ENCODE measurements at places on chromosomes 4 and X. TPM values are rescaled to one million over a fixed set of nuclear protein-coding genes. Genes with fewer than 3 reads are reported as not detected.

S100G gene
- polyA plus RNA-seq, result not detected

- DNase-seq, result peak; percentile 100
Measured at GRCh38 chr4:7828011-7828720, 111.5 kb downstream of the AFAP1 start.

DNA sequence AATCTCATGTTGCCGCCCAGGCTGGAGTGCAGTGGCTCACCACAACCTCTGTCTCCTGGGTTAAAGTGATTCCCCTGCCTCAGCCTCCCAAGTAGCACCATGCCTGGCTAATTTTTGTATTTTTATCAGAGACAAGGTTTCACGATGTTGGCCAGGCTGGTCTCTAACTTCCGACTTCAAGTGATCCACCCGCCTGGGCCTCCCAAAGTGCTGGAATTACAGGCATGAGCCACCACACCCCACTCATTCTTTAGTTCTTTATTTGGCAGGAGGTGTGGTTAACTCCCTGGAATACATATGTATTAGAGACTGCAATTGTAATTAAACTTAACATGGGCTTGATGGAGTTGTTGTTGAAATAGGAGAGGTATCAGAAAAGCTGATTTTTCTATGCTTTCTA, 1396.9 kb upstream of the IGFBP7 start:
- DNase-seq, result no peak

DNA sequence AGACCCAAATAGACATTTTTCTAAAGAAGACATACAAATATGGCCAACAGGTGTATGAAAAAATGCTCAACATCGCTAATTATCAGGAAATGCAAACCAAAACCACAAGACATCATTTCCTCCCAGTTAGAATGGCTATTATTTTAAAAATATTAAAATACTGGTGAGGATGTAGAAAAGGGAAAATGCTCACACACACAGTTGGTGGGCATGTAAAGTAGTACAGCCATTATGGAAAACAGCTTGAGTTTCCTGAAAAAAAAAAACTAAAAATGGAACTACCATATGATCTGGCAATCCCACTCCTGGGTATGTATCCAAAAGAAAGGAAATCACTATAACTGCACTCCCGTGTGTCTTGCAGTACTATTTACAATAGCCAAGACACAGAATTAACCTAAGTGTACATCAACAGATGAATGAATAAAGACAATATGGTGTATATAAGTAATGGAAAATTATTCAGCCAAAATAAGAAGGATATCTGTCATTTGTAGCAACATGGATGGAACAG, 128.9 kb upstream of the DKK2 start:
- DNase-seq, result no peak

ETDA gene
- polyA plus RNA-seq, result not detected

PCDH10 gene
- polyA plus RNA-seq, result 2.0 TPM

GRCh38 chr4:175678451-175678850, 133.6 kb downstream of the GPM6A start:
- no peak for DNase-seq

DNA sequence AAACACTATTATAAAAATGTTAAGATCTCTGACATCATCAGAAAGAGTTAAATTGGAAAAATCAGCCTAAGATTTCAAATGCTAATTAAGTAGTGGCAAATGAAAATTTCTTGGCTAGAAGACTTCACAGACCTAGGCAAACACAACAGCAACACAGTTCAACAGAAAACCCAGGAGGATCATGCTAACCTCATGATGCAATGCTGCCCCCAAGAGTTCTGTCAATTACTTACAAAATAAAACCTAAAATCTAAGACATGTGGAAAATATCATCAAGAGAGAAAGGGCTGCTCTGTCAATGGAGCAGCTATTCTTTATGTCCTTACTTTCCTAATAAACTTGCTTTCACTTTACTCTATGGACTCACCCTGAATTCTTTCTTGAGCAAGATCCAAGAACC, 21.0 kb downstream of the S100G start:
- DNase-seq, result peak; percentile 72

DNA sequence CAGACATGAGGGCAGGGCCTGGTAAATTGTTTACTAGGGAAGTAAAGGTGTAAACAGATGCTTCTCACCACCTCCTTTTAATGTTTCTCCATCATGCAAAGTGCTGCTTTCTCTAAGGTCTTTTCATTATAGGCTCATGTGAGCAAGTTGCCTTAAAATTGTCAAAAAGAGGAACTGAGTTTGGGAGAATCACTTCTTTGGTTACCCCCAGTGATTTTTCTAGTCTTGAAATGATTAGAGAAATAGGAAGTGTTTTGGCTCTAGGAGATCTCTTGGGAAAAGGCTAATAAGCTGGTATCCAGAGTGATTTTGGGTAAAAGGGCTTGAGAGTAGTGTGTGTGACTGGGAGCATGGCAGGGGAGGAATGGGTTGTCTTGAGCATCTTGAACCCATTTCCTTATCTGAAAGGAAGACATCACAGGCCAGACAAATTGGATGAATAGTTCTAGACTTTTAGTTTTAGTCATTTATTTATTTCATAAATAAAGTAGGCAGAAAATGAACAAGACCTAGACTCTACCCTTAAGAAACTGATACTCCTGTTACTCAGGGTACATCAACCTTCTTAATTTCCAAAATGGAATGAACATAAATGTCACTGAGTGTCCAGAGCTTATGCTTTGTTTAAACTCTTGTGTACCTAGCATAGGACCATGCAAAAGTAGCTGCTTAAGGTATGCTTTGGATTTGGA, 14.2 kb downstream of the GRPR start:
- DNase-seq, result no peak

GRCh38 chr4:176090115-176090514, 24.5 kb downstream of the WDR17 start:
- no peak for DNase-seq

DNA sequence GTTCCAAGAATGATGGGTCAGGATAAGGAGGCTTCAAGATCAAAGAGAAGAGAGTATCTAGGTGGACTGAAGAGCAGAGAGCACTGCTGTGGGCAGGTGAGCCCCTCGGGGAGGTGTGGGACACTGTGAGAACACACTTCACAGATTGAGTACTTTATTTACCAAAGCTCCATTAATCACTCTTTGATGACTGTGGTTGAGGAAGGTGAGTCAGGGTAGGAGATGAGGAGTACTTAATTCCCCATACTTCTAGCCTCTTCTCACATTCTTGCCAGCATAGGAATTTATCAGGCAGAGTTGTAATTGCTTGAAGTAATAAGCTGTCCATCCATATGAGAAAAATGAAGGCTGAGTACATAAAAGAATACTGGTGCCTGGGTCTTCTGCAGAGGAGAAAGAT, 375.3 kb downstream of the PCDH10 start:
- no peak for DNase-seq
